ENCODE measurements at places on chromosomes 7 and 10.
A peak's percentile ranks its signal among the peaks of the same experiment; 100 is the strongest.

- no peak for DNase-seq
Measured at GRCh38 chr7:6480323-6480660, 32.5 kb upstream of the DAGLB start.

DNA sequence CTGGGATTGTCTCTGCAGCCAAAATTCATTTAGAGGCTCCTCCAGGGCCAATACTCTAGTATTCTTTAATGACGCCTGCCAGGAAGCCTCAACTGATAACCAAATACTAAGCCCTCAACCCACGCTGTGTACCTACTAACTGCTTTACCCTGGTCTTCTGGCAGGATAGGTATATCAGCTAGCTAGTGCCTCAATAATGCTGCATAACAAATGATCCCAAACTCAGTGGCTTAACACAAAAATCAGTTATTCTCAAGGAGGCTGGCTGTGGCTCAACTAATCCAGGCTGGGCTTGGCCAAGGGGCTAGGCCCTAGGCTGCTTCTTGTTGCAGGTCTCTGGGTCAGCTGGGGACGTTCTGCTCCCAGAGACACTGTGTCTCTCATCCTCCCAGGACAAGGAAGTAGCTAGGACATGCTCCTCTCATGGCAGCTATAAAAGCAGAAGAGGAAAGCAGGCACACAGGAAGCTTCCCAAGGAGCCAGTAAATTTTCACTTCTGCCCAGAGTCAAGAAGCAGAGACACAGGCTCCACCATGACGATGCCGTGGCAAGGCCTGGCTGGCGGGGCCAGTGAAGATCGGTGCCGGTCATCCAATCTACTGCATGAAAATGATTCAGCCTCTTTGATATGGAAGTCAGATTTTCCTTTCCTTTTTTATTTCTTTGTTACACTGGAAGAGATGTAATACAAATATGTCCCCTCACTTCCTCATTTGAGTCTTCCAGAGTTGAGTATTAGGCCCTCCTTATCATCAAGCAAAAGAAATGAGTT, 28.6 kb upstream of the COL13A1 start:
- DNase-seq, result no peak

- no peak for DNase-seq
Measured at GRCh38 chr7:137846549-137846826, 286 bp downstream of the DGKI start.

GRCh38 chr10:22740180-22740579, 25.8 kb upstream of the PIP4K2A start:
- DNase-seq, result no peak

- DNase-seq, result no peak
Measured at GRCh38 chr7:68235937-68236336, 1239.3 kb downstream of the TYW1 start.

DNA sequence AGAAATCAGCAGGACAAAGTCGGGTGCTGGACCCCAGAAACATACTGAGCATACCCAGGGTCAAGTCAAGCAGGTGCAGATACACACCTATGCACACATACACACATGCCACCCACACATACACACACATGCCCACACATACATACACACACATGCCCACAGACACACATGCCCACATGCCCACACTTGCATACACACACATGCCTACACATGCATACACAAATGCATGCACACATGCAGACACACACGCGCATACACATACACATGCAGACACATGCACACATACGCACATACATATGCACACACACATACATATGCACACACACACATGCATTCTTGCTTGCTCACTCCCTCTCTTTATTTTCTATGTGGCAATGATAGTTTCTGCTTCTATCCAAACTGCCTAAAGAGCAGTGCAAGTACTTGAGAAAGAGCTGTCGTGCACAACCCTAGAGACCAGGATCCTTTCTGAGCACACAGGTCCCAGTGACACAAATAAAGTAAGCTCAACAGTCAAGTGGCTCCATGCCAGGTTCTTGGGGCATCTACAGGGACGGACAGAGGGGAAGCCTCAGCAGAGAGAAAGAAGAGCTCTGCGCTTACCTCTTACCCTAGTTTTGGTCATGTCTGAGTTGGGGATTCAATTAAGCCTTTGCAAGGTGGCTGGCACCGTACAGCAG, 83.7 kb downstream of the EBF3 start:
- no peak for DNase-seq

GRCh38 chr7:2614631-2615330, 17.0 kb upstream of the TTYH3 start:
- DNase-seq, result no peak

GRCh38 chr7:18536486-18536885, 40.9 kb downstream of the HDAC9 start:
- DNase-seq, result no peak

GRCh38 chr10:132827861-132828539, 42.1 kb upstream of the NKX6-2 start:
- DNase-seq, result no peak

GRCh38 chr7:126698446-126698845, 554.3 kb downstream of the GRM8 start:
- no peak for DNase-seq

- peak; percentile 87 for DNase-seq
Measured at GRCh38 chr10:125538947-125539731, 143.8 kb downstream of the TEX36 start.

- no peak for DNase-seq
Measured at GRCh38 chr10:89120931-89121763, 86.0 kb downstream of the CH25H start.

GRCh38 chr10:12358863-12359564, 9.7 kb downstream of the CAMK1D start:
- DNase-seq, result no peak

DNA sequence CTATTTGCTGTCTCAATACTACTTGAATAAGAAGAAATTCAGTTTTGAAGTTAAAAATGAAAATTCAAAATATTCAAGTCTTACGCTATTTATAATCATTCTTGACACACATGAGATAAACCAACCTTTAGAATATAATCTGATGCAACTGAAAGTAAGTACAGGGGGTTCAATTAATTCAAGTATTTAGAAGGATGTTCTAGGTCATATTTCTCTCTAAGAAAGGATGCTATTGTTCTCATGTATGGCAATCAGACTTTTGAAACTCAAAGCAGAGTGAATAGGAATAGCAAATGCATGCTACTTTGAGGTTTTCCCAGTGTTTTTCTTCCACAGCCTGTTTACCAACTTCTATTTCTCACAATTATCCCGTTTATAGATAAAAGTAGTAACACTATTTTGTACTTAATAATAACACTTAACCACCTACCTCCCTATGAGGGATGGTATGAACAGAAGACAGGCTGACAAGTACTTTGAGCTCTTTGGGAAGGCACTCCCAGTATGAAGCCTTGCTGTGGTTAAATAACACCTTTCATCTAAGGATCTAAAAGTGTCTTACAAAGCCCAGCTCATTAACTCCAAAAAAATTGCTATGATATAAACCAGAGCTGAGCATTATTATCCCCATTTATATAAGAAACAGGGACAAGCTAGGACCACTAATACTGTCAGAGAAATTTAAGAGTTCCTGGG, 18.0 kb upstream of the SPOCK2 start:
- DNase-seq, result no peak
